T-cell (primary cell): ENCODE measurements at places on chromosomes 7 and 10.

DNA sequence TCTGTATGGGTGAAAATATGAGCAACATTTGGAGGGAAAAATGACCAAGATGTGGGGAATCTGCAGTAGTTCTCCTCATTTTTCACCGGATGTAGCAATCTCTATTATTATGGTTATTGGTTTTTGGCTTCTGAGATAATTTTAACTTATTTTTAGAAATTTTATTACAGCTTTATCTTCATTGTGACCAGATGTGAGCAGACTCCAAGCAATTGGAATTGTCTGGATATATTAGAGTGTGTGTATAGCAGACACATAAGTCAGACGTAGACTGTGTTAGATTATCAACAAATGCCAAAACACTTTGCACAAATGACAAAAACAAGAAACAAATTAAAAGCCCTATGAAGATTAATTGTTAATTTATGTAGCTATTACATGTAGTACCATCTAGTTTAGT is 249.1 kb downstream of the DNAJB9 start:
- DNase-seq: no peak

GRCh38 chr7:143905509-143905908 is 3.5 kb upstream of the TCAF1 start:
- DNase-seq: no peak

- no peak for DNase-seq
Observed at GRCh38 chr7:78002715-78003114, 204.1 kb downstream of the PHTF2 start.

DNA sequence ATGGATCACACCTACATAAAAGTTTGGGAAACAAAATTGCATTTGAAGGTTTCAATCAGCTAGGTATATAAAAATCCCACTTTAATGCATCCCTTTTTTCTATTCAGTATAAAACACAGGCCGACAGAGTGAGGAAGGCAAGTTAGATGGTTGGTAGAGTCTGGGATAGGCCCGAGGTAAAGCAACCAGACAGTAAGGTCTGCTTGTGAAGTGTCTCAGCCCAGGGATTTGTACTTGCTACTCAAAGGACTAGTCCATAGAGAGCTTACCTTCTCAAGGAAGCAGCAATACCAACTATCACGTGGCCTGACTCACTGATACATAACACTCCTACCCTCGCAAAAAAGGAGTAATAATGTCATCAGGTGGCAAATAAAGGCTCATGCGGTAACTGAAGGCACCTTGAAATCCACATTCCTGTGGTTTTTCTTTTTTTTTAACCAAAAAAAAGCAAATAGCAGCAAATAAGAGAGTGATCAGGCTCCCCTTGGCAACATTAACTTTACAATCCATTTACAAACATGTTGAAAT is 56.2 kb upstream of the ATP6V0A4 start:
- DNase-seq: no peak

DNA sequence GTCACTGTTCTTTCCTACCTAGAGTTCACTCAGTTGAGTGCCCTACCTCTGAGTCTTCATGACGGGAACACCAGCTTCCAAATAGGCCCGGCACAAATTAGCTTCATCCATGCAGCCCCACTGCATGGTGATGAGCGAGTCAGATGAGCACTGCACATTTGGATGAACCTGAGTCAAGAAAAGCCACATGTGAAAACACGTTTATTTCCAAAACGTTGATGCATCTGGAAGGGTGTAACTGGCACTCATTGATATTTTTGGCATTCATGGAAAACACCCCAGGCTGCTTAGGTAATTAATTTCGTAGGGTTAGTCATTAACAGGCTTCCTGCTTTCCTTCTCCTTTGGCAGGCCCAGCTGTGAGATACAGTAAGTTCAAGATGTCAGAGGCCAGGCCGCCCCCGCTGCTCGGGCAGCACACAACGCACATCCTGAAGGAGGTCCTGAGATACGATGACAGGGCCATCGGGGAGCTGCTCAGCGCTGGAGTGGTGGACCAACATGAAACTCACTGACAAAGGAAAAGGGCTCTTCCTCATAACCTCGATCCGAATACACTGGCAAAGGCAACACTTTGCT is 725.2 kb downstream of the SUGCT start:
- no peak for DNase-seq

GRCh38 chr10:89115876-89116627 is 91.1 kb downstream of the CH25H start:
- no peak for DNase-seq

GRCh38 chr10:29041616-29042015 is 247.3 kb upstream of the LYZL1 start:
- DNase-seq: no peak

- no peak for DNase-seq
Observed at GRCh38 chr7:141288626-141289025, 214.8 kb downstream of the TMEM178B start.

- DNase-seq: no peak
Observed at GRCh38 chr10:80320377-80320776, 30.9 kb upstream of the MAT1A start.

DNA sequence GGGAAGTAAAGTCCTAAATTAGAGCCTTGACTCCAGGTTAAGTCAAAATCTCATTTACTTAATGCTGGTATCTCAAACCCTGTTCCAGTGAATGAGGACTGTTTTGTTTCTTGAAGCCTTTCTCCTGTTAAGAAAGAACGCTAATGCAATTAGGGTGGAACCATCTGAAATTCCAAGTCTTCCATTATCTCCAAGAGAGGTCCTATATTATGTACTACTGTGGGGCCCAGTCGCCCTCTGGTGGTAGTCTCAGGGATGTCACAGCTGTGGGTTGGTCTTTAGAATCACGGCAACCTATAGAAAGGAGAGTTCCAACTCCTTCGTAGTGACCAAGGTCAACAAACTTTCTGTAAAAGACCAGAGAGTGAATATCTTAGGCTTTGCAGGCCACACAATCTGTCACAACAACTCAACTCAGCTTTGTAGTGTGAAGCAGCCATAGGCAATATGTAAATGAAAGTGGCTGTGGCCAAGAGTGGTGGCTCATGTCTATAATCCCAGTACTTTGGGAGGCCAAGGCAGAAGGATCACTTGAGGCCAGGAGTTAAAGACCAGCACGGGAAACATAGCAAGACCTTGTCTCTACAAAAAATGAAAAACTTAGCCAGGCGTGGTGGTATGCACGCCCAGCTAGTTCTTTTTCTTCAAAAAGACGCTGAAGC is 9.3 kb downstream of the RPP38 start:
- peak; percentile 50 for DNase-seq

- DNase-seq: no peak
Observed at GRCh38 chr7:17405786-17406185, 107.3 kb downstream of the AHR start.

- DNase-seq: no peak
Observed at GRCh38 chr7:33728873-33729551, 176.3 kb upstream of the BMPER start.

DNA sequence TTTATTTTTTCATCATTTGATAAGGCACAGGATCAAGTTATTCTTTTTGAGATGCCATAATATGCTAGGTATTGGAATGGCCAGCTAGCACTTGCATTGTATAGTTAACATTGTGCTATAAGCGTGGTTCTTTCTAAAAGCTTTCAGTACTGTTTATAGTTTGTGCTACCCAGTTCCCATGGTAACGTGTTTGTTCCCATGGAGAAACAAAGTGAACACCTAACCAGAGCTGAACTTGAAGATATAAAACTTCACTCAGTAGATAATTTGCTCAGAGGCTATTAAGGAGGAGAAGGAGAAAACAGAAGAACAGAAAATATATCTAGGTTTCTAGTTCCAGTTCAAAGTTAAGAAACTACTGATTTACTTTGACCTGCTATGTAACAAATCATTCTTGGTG is 23.6 kb upstream of the ITGB8 start:
- no peak for DNase-seq

DNA sequence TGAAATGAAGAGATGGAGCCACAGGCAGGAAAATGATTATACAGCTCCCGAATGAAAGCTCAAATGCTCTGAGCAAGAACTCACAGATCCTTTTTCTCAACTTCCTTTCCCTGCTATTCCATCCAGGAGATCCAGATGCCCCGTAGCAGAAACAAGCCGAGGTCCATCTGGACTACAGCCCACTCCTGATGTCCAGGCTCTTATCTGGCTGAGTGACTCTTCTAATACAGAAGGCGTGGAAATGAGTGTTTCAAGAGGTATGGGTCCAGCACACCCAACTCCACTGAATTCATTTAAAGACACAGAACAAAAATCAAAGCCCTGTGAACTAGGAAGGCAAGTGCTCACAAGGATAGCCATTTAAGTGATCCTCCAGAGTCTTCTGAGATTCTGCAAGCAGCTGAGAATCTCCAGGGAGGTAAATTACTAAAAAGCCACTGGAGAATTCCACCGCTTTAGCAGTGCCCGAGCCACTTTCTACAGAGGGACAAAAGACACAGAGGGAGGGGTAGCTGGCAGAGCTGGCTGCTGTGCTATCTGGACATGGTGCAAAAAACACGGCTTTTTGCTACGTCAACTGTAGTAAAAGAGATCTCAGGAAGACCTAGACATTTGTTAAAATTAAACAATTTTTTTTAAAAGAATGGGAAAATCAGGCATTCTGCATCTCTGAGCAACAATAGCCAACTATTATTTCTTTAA is 24.5 kb downstream of the FAM171A1 start:
- DNase-seq: no peak

DNA sequence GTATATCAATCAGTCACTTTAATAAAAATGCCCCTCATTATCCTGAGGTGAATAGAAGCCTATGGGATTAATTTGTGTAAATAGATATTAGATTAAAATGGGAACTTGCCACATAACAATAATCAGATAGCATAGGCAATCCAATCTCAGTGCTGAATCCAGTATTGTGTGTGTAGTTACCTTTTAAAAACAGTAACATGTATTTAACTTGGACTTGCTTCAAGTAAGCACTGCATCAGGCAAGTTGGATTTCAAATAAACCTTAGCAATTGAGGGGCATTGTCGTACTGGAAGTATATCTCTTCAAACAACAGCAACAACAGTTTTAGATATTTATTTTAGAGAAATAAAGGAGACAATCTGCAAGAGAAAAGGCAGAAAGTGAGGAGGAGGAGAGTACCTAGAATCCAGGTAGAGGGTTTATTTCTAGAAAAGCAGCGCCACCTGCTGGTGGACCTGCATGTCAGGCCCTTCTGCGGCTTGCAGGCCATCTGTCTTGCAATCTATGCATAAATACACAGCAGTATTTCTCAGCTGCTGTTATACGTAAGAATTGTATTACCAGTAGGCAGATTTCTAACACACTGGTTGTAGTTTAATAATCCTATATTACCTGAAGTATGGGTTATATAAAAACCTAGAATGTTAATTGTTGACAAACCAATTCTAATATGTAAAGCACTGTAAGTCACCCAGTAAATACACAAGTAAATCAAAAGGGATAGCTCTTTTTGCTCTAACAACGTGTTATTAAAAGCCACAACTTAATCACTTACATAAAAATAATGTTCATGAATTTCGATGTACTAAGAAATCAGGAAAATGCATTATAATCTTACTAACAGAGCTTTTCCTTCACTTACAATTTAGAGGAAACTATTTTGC is 652.8 kb downstream of the KCNMA1 start:
- peak; percentile 50 for DNase-seq

DNA sequence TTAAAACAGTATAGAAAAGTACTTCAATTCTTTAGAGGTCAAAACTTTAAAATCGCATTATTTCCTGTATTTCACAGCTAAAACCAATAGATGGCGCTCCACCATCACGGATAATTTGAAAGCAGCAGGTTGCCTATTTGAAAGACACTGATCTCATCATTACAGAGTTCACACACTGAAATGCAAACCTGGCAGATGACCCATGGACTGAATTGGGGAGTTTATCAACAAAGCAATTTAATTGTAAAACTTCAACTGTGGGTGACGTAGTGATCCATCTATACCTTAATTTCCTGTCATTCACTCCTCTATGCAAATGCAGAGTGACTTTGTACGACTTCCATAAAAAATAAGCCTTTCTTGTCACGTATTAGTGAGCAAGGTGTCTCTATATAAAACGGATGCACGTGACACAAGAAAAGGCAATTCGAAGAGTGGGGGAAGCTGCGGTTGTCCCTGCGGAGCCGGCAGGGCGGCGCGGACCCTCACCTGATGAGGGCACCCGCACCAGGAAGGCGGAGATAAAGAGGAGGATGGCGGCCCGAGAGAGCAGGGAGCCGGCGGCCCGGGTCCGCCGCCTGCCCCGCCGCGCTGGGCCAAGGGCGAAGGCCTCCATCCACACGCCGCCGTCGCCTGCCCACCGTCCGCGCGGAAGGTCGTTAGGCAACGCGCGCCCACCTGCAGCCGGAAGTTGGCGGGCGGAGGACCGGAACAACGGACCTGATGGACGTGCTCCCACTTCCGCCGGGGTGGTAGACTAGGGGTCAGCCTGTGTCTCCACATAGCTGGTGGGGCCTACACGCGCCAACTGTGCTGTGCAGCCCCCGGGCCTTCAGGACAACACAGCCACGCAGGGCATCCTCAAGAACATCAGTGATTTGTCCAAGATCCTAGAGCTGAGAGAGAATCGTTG is at the start of gene ZPBP:
Gene ZPBP, minus strand, starts transcription at position 668 of the 913 bp plus-strand sequence. Its CDS starts 52 bp downstream, at position 616.
- DNase-seq: peak; percentile 26

DNA sequence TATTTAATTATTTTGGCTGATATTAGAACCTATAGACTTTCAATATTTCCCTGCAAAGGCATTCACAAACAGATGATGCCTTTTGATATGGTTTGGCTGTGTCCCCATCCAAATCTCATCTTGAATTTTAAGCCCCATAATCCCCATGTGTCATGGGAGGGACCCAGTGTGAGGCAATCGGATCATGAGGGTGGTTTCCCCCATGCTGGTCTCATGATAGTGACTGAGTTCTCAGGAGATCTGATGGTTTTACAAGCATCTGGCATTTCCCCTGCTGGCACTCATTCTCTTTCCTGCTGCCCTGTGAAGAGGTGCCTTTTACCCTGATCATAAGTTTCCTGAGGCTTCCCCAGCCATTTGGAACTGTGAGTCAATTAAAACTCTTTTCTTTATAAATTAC is 9.3 kb upstream of the PNLIPRP3 start:
- no peak for DNase-seq

DNA sequence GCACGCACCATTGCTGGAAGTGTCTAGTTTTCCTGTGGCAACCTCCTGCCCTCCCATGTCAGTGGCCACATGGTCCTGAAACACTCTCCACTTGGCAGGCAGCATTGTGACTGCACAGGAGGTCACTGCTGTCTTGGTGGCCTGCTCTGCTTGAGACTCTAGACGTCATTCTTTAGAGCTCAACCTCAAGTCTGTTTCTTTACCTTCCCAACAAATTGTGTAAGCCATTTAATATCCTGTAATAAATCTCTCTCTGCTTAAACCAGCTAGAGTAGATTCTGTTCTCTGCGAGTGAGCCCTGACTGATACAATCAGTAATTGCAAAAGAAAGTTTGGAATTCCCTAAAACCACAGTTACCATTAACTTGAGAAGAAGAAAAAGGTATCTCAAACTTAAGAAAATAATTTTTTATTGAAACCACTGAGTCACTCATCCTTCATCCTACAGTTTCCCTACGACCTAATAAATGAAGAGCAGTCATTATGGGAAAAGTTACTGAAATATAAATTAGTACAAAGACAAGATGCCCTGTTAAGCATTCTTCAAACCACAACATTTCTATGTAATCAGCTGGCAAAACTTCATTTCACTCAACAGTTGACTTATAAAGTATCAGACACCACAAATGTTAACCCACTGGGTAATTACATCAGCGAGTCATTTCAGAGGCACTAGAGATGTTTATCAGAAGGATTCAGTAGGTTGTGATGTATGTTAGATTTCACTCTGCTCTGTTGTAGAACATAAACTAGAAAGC is 18.0 kb downstream of the SLC25A13 start:
- DNase-seq: no peak

GRCh38 chr7:128103498-128104107 is 72.4 kb upstream of the LRRC4 start:
- no peak for DNase-seq

GRCh38 chr7:157413881-157414701 is 77.3 kb downstream of the DNAJB6 start:
- DNase-seq: no peak
